ENCODE measurements at places on chromosomes 6 and 20. TPM values are rescaled to one million over a fixed set of nuclear protein-coding genes. Genes with fewer than 3 reads are reported as not detected.

DNA sequence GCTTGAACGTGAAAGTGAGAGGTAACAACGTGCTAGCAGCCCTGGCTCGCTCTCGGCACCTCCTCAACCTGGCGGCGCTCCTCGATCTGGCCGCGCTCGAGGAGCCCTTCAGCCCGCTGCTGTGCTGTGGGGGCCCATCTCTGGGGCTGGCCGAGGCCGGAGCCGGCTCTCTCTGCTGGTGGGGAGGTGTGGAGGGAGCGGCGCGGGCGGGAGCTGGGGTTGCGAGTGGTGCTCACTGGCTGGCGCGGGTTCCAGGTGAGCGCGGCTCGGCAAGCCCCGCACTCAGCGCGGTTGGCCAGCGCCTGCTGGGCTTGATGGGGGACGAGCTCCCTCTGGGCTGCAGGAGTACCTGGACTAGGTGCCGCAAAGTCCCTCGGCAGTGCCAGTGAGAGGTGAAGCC, 52.5 kb upstream of the RPS6KA2 start:
- ATAC-seq = no peak

DNA sequence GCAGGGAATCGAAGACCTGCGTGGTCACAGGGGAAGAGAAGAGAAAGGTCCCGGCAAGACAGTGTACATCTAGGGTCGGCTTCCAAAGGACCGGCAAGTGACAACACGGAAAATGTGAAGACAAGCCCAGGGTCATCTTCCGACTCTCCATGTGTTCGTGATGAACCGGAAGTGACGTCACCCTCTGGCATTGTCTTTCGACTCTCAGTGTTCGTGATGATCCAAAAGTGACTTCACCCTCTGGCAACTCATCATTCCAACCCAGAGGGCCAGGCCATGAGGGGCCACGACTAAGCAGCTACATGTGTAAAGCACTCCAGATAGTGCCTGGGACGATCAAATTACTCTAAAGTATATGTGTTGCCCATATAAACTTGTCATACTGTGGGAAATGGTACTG, 290.8 kb downstream of the THBS2 start:
- ATAC-seq = peak; percentile 25

DNA sequence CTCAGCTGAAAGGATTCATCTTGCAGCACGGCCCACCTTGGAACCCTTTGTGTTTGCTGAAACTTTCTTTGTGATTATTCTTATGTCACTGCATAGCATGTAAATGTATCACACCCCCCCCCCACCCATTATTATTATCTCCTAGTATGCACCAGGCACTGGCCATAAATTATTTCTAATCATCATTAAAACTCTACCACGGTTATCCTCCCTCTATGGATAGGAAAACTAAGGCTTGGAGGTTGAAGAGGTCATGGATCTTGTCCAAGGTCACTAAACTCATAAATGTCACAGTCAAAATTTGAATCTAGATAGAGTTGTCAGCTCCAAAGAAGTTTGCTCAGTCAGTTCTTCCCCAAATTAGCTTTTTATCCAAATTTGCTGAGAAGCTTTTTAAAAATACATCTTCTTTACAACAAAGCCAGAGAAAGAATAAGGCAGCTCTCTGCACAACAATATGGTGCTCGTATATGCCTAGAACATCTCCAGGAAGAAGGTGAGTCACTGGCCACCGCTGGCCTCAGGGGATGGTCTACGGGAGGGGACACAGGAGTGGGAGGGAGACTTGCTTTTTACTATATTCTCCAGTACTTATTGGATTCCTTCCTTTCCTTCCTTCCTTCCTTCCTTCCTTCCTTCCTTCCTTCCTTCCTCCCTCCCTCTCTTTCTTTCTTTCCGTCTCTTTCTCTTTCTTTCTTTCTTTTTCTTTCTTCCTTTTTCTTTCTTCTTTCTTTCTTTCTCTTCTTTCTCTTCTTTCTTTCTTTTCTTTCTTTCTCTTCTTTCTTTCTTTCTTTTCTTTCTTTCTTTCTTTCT, 134.5 kb downstream of the VEGFA start:
- ATAC-seq = no peak

GRCh38 chr6:45643126-45643525, 265.4 kb upstream of the SUPT3H start:
- no peak for ATAC-seq

DNA sequence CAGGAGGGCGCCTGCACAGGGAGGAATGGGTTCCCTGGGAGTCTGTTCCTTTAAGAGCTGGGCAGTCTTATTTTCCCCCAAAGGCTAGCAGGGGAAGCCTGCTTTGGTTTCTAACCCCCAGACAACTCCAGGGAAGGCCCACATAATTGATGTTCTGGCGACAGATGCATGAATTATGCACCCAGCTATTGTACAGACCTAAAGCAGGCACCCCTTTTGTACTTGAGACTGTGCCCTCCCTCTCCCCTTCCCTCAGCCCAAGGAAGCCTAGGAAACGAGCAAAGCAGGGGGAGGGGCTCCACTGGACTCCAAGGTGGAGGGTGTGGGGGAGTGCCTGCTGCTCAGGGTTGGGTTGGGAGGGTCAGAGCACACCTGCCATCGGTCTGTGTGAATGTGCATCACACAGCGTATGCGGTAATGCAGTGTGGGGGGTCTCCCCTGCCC, 102.1 kb downstream of the KCNB1 start:
- ATAC-seq = no peak

- ATAC-seq = peak; percentile 99
These were observed at the start of gene CEP43 for GRCh38 chr6:166999145-166999883. CEP43 (plus strand) TSS chr6:166999397; CDS start chr6:166999413, 16 bp downstream.

DNA sequence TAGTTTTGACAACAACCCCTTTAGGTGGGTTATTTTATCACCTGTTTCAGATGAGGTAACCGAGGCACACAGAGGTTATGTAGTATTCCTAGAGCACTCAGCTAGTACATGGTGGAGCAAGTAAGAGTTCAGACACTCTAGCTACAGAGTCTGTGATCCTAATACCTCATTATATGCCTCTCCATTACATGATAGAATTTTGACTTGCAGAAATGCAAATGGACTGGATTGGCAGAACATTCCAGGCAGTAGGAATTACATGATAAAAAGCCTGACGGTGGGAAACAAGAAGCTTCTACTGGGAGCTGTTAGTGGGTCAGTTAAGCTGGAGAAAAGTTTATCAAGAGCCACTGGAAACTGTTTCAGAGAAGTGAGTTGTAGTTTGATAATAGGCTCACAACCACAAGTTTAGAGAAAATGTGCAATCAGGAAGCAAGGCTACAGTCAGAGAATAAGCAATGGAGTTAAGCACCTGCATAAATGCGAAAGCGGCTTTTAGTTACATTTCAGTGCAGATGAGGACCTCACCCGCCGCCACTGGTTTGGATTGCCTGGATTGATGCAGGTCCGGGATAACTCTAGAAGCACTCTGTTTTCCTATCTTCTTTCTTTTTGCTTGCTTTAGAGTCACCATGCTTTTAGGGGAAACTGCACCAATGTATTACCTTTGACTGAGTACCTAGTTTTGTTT, 34.7 kb upstream of the MYLK2 start:
- ATAC-seq = no peak

- ATAC-seq = no peak
These were observed 112.9 kb upstream of the DTNBP1 start for GRCh38 chr6:15775741-15776140.

DNA sequence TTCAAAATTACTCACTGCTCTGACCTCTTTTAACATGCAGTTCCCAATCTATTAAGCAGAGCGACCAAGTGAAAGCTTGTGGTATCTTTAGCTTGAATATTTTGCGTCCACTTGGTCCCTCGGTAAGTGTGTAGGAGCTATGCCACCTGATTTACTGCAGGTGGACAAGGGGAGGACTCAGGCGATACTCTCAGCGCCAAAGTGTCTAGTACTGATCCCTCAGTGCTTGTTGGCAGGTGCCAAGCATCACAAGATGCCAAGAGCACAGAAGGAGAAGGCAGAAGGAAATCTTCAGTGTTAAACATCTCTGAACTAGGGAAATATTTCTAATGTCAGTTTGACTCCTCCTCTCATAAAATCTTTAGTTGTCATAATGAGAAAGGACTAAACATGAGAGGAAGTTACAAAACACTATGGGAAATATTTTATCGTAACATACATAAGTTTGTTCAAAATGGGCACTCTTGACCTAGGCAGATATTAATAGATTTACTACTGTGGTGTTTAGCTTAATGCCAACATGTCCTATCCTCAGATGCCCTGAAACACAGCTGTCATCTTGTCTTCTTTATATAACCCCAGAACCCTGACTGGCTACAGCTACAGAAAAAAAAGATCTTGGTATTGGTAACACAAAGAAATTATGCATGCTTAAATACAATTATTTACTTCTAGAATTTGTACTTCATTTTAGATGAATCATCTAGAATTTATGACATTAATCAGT, 19.5 kb downstream of the NHLRC1 start:
- no peak for ATAC-seq

GRCh38 chr6:12584631-12585405, 131.7 kb upstream of the PHACTR1 start:
- peak; percentile 36 for ATAC-seq

DNA sequence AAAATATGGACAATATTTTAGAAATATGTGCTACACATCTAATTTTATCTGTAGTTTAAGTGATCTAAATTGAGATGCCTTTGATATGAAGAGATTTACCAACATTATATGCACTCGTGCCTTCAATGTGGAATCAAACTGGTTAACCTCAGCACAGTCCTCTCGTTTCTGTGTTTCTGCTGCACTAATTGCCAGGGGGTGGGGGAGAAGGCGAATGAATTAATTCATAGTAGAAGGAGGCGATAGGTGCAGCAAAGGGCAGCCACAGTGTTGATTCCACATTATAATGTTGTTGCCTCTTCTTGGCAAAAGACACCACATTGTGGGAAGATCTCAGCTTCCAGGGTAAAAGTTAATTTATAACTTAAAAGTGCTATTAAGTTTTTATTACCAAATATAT, 161.6 kb downstream of the QKI start:
- no peak for ATAC-seq

GRCh38 chr6:20744911-20745557, 210.8 kb downstream of the CDKAL1 start:
- no peak for ATAC-seq

- ATAC-seq = no peak
These were observed 317.8 kb downstream of the CENPW start for GRCh38 chr6:126657561-126658175.

DNA sequence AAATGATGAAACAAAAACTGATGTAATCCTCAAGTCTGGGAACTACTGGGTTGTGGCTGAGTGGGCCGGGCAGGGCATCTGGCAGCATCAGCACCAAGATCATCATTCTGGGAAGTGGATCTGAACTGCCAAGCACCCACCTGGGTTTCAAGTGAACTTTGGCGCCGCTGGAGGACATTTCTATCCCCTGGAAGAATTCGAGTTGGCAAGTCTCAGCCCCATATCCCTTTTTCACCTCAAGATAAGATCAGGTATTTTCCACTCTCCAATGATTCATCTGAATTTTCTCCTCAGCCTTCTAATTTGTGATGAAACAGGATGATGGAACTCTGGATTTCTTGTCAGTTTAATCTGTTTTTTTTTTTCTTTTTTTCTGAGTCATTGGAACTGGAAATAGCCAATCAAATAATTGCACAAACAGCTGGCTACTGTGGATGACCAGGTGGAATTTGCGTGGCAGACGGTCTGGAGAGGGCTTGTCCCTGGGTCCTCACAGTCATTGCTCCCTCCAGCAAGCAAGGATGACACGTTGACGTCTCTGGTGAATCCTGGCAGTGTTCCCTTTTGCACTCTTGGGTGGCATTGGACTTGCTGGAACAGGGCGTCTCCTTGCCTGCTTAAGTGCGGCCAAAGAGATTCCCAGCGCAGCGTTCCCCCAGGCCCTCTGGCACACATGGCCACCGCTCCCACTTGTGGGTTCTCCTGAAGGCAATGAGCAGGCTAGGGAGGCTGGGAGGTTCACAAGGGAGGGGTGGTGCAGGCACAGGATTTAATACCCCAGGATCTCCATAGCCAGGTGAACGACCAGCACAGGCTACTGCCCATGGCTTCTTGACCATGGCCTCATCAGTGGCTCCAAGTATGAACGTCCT, 80.4 kb downstream of the DHX35 start:
- ATAC-seq = peak; percentile 56

DNA sequence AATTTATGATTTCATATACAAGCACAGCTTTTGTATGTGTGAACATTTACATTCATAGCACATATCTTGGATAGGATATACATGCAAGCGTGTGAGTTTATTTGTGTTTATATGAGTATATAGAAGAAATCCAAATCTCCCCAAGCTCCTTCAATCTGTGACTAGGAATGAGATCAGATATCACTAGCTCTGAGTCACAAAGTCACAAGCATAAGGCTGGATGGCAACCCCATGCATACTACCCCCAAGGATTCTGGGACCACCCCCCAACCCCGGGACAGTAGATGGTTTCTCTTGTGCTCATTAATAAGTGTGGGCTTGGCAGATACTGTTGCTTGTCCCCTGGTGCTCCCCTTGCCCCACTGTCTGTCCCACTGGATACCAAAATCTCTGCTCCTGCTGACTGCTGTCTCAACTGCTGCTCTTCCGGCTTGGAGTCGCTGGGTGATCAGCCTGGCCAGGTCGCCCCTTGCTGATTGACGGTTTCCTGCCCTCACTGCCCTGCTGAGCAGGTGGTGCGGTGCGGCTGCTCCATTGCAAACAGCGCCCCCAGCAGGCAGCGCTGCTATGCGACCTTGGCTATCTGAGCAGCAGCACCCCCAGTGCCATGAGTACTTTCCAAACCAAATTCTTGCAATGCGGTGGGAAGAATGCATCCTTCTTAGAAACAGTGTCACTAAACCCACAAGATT, 279.4 kb downstream of the CD83 start:
- no peak for ATAC-seq

- no peak for ATAC-seq
These were observed 49.8 kb upstream of the HEY2 start for GRCh38 chr6:125699591-125699990.

- ATAC-seq = peak; percentile 43
These were observed 5.4 kb upstream of the PLAGL1 start for GRCh38 chr6:144013486-144013909.

GRCh38 chr6:64580346-64580745, 944.7 kb downstream of the PHF3 start:
- no peak for ATAC-seq

DNA sequence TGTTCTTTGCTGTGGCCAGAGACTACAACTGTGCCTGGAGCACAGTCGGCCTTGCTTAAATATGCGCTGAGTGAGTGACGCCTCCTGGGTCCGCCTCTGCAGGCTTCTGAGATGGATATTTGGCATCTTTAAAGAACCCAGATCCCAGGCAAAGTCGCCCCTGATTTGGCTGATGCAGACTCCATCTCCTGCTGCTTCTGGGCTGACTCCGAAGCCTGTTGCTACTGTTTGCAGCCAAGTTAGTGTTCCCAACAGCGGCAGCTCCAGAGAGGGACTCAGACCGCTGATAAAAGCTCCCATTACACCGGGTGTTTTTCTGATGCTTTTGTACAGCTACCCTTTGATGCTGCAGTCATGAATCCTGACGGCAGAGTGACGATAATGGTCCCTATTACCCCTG, 83.0 kb upstream of the SULF2 start:
- ATAC-seq = no peak

The GRIK2 gene
- total RNA-seq = 0.85 TPM

The PRKN gene
- 8.4 TPM for total RNA-seq

The FAM83C gene
- not detected for total RNA-seq

The NKX2-2 gene
- not detected for total RNA-seq

The EFCAB8 gene
- 0.78 TPM for total RNA-seq

The ZC3H12D gene
- total RNA-seq = 1.3 TPM

The MTFR2 gene
- not detected for total RNA-seq

The IFT52 gene
- total RNA-seq = 13.6 TPM

Data from gastroesophageal sphincter (tissue), 4 donors.